ENCODE measurements at places on chromosomes 3 and 15.

- DNase-seq = no peak
These were observed 16.9 kb downstream of the NR2F2 start for GRCh38 chr15:96347181-96348111.

DNA sequence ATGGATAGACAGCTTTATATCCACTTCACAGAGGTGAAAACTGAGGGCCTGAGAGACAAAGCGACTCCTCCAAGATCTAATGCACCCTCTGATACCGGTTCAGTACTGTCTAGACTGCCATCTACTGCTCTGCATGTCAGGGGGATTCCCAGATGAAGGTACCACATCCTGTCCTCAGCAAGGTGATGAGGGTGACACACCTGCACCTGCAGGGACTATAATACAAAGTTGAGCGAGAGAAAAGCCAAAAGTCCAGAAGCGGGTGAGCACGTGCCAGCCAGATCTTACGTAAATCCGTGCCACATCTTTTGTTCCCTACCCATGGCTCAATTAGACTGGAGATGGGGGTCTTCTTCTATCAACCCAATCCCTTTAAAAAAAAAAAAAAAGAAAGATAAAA is 32.4 kb upstream of the HES1 start:
- DNase-seq = no peak

DNA sequence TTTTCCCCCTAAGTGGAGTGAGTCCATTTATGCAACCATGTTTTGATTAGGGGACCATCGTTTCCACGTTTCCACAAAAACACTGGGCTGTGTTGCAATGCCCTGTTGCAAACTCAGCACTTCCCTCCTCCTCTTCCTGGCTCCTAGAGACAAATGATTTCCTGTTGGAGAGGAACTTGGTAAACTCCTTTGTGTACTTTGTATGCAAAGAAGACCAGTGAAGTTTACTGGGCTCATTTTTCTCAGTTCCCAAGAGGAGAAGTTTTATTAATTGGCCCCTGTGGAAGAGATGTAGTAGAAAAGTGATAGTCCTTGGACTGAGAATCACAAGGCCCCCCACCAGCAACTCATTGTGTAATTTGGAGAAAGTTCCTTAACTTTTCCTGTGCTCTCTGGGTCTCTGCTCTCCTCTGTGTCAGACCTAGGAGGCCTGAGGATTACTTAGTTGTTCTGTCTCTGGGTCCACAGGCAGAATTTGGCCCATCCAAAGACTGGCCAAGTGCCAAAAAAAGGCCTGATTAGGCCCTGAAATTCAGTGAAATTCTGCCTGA is 95.0 kb downstream of the ATG7 start:
- no peak for DNase-seq

- no peak for DNase-seq
These were observed 197.0 kb downstream of the KLF13 start for GRCh38 chr15:31523655-31524049.

DNA sequence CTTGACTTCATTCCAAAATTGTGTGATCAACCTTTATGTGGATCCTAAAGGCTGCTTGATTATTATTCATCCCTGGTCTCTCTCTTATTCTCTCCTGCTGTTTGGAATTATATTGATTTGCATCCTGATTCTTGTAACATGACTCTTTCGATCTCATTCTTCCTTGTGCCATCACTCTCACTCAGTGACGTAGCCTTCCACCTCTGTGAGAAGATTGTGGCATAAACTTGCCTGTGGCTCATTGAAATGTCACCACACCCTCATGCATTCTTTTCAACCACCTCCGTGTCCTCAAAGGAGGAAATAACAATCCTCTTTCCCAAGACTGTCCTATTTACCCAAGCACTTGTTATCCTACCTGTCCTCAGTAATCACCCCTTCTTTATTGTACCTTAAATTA is 41.3 kb upstream of the GCNT3 start:
- DNase-seq = no peak

DNA sequence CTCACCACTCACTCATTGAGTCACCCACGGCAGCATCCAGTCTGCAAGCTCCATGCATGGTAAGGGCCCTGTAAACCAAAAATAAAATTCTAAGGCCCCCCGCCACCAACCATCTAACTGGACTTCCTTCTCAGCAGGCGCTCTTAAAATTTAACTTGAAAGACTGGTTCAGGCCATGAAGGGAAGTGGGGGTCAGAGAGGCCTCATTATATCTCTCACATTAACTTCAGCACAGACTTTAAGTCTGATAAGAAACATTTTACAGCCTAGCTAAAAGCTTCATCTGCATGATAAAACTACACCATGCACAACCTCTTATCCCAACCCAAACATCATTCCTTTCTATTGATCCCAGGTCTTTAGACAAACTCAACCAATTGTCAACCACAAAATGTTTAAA is 38.5 kb downstream of the FBLN2 start:
- DNase-seq = no peak

GRCh38 chr3:43075904-43076661 is 29.8 kb downstream of the POMGNT2 start:
- DNase-seq = no peak

DNA sequence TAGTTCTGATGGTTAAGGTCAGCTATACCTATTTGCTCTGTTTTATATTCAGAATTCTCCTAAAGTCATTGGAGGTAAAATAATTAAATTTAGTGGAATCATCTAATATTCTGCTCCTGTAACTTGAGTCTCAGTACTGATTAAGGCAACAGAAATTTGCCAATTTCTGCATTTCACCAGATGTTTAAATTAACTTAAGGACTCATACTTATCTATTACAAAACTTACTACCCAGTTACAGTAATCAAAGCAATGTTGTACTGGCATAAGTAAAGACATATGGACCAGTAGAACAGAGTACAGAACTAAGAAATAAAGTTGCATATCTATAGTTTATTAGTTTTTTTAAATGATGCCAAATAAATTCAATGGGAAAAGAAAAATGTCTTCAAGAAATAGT is 1043.8 kb downstream of the OTOL1 start:
- no peak for DNase-seq

- DNase-seq = no peak
These were observed 3.8 kb upstream of the ADPRH start for GRCh38 chr3:119575507-119575906.

DNA sequence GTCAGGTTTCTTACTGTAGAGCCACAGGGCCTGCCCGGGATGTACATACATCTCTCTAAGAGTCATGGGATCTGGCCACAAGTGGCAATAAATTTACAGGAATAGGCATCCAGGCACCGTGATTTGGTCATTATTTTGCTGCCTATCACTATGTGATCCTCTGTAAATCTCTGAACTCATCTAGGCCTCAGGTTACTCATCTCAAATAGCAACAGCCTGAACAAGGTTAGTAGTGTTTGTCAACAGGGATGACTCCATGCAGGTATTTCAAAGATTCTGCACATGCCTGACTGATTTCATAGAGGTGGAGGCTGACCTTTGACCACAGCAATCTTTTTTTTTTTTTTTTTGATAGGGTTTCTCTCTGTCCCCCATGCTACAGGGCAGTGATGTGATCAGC is 88.8 kb upstream of the TBL1XR1 start:
- no peak for DNase-seq

- no peak for DNase-seq
These were observed 24.3 kb downstream of the SUSD5 start for GRCh38 chr3:33194303-33194702.

DNA sequence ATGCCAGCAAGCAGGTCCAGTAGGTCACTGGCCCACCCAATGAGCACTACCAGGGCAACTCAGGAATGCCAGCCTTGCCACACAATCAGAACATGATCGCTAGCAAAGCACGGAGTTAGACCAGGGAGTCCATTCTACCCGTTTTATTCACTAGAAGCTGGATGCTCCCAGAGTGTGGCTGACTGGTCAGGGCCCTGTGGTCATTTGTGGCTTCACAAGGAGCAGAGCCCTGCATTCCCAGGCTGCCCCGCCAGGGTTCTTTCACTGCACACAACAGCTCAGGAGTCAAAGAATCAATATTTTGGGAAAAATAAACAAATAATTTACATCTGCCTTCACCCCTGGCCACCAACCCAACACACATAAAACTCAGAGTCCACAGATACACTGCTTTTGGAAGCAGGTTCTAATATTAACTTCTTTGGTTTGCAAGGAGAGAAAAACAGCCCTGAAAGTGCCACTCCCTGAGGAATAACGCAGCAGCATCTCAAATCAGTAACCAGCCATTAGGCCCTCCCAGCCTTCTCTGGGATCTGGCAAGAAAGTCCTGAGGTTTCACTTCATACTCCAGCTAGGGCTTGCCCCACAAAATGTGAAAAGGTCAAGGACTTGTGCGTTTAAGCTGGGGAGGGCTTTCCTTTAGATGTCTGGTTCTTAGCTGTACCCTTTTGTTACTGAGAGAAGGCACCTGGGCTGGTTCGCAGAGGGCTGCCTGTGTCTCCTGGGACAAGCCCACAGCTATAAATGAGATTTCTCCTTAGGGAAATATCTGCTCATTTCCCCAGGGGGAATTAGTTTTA is 16.0 kb downstream of the SIAH2 start:
- DNase-seq = no peak

- no peak for DNase-seq
These were observed 10.0 kb downstream of the TRPM1 start for GRCh38 chr15:31091481-31091880.

GRCh38 chr3:30503446-30503845 is 103.0 kb upstream of the TGFBR2 start:
- no peak for DNase-seq

- DNase-seq = no peak
These were observed 229.9 kb upstream of the SUCLG2 start for GRCh38 chr3:67884345-67884744.

DNA sequence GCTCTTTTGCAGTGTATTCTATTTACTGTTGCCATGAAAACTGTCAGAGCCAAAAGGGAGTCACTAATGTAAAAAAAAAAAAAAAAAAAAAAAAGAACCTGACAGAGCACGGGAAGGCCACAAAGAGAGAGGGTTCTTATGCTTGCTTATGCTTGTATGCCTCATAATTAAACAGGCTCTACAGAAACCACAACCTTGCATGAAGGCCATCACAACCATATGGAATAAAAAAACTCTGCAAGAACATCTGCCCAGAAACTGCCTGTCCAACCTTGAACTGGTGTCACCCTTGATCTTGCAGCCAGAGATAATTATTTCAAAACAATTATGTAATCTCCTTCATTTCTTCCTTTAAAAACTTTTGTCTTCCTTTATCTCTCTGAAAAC is 50.1 kb downstream of the CFAP20DC start:
- DNase-seq = no peak

GRCh38 chr3:28575100-28575745 is 226.6 kb upstream of the AZI2 start:
- peak; percentile 35 for DNase-seq

DNA sequence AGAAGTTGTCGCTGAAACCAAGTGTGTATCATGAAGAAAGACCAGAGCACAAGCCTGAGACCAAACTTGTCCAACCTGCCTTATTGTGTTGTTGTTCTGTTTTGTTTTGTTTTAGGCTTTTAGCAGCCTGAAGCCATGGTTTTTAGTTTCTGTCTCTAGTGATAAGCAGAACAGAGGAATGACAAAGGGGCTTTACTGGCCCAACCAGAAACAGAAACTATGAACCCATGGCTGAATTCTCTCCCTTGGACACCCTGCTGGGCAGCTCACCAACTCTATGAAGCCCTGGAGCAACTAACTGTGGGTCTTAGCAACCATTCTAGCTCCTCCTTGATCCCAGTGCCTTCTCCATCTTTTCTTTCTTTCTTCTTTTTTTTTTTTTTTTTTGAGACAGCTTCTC is 30.3 kb downstream of the HCLS1 start:
- no peak for DNase-seq

DNA sequence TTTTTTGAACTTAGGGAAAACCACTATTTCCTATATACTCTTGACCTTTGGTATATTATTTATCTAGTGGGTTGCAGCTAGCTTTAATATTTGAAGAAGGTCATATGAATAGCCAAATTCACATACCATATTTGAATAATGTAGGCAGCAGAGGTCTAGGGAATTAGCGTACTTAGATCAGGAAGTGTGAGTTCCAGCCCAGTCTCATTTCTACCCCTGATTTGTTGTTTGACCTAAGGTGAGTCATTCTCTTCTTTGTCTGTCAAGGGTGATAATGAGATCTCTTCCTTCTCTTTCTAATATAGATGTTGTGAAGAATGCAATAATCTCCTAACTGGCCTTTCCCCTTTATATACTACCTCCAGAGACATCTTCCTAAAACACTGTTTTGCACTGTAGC is 36.6 kb upstream of the ZPLD1 start:
- no peak for DNase-seq

GRCh38 chr15:59993950-59994401 is 10.1 kb upstream of the FOXB1 start:
- DNase-seq = no peak

- DNase-seq = peak; percentile 38
These were observed 129.3 kb downstream of the EEFSEC start for GRCh38 chr3:128282380-128283196.

DNA sequence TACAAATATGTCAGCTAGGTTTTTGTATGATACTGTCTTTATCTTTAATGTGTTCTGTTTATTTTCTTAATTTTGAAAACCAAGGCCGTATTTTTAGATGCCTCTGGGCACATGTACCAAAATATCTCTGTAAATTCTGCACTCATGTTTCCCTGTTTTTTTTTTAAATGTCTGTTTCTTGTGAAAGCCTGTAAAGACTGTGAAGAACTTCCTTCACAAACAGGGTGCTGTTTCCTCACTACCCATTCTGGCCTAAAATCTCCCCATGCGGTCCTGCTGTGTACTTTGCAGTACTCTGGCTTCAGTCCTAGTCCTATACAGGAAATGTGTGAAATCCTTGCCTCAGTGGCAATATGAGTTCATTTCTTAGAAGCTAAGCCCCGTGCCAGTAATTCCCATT is 133.4 kb upstream of the ZBTB20 start:
- DNase-seq = no peak

DNA sequence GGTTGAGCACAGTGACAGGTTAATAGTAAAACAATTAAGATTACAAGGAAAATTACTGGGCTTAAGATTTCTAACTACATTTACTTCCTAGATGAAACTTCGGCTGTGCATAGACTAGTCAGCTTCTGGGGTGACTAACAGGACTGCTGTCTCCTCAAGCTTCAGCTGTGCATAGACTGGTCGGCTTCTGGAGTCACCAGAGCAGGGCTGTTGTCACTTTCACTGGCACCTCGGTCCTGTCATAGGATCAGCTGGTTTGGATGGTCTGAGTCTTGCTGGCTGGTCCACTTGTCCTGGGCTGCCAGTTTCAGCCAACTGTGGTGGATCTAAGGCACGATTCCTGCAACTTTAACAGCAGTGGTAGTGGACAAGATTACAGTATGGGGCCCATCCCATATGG is 23.9 kb upstream of the ACAD9 start:
- no peak for DNase-seq

- no peak for DNase-seq
These were observed 488.5 kb upstream of the MDFIC2 start for GRCh38 chr3:70800951-70801350.

- DNase-seq = no peak
These were observed 52.5 kb upstream of the ZCWPW2 start for GRCh38 chr3:28295898-28296490.

DNA sequence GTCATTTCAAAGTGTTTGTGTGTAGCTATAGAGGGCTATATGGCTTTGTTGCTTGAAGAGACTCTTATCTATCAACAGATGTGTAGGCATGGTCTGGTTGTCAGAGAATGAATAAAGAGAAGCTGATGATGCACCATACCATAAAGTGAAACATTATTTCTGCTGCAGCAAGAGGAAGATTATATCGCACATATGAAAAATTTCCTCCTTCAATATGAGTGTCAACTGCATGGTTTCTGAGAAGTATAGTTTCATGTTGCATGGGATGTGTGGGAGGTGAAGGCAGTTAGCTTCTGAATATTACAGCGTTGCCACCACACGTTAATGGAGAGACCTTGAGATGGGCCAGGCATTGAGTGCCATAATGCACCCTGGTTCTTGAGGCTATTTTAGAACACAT is 217.9 kb downstream of the SATB1 start:
- DNase-seq = no peak

Measured in NCI-H1092 (cell line).